Skin of body (tissue), 3 donors: ENCODE measurements at places on chromosomes 5 and 9.
A peak's percentile ranks its signal among the peaks of the same experiment; 100 is the strongest.

- DNase-seq: no peak
Observed at GRCh38 chr5:103098993-103099392, 20.9 kb downstream of the GIN1 start.

DNA sequence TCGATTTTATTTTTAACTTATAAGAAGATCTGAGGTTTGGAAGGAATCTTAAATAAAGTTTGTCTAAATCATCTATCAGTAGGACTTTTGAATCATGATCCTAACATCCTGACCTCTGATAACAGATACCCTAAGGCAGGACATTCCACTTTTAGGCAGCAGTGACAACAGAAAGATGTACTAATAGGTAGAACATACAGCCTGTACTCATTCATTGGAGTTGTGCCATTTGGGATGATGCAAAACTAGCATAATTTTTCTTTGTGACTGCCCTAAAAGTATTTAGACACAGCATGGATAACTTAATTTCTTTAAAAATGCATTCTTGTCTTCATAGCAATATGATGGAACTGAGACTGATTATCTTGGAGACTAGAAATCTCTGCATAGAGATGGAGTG is 39.7 kb downstream of the CDC42SE2 start:
- DNase-seq: no peak

DNA sequence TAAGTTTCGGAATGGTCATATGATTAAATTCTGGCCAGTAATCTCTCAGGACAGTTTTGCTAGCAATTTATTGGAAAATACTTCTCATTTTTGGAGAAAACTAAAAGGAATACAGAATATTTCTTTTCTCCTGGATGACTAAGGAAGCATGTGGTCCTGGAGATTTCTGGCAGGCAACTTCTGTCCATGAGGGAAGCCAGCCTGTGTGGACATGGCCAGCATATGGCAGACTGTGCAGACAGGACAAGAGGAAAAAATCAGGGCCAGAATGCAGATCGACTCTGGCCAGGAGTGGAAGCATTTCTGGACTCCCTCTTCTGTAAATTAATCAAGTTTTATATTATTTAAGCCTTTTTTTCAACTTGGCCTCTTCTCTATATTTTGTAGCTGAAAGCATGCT is 100.4 kb upstream of the CDH18 start:
- no peak for DNase-seq

GRCh38 chr5:54862036-54862435 is 123.4 kb downstream of the ESM1 start:
- no peak for DNase-seq

- no peak for DNase-seq
Observed at GRCh38 chr5:141908796-141909195, 14.9 kb upstream of the DELE1 start.

DNA sequence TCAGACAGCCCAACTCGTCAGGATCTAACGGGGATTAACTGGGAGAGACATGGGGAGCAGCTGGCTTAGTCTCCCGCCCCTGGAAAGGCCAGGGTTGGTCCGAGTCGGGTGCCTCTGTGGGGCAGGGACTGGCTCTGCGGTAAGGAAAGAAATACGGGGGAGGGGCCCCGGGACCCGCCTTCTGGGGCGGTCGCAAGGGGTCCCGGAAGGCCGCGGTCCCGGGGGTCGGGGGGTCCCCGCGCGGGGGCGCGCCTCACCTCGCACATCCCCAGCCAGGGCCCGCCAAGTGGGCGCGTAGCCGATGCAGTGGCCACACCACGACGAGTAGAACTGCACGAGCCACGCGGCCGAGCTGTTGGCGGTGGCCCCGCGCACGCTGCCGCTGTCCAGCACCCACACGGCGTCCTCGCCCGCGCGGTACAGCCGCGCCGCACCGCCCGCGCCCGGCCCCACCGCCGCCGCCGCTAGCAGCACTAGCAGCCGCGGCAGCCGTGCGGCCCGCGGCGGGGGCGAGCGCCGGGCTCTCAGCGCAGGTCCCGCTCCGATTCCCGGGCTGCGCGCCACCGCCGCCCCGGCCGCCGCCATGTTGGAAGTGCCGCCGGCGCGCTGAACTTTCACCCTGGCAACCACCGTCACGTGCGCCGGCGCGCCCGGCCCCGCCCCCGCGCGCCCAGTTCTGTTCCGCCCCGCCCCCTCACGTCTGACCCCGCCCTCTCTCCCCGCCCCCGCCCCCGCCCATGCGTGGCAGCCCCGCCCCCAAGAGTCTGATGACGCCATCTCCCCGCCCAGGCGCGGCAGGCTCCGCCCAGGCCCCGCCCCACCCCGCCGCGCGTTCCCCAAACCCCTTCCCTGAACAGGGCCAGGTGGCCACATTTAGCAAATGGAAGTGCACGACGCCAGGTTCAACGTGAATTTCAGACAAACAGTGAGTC is at the start of gene QSOX2:
QSOX2 (minus strand) TSS at position 594 of the 932 bp plus-strand sequence; CDS start at position 585, 9 bp downstream.
- DNase-seq: peak; percentile 57

GRCh38 chr5:60490597-60491166 is 209.3 kb downstream of the DEPDC1B start:
- no peak for DNase-seq

DNA sequence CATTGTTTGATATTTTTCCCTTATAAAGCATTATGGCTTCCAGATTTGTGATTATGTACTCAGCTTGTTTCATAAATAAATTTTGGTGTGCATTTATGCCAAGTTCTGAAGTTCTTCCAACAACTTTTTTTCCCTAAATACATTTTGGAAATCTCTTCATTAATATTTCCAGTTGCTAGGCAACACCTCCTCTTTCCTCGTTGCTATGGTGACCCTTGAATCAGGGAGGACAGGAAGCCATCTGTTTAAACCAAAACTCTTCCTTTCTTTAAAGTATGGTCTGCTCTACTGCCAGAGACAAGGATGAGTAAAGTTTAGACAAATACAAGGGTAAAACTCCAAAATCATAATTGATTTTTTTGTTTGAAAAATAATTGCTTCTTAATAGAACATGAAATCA is 779.3 kb downstream of the CDH9 start:
- no peak for DNase-seq

DNA sequence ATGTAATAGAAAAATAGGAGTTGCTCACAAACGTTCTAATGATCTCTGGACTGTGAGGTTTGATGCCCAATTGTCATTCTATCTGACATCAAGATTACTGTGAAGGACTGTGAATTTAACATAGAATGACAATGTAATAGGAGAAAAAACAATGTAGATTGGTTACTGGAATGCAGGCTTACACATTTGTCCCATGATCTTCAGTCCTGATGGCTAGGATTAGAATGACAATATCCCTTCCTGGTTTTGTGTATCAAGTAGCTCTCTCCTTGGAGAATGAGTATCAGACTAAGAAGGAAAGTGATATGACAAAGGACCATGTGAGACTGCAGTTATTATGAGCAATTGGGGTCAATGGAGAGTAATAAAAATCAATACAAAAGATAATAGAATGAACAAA is 862.2 kb upstream of the C9orf72 start:
- no peak for DNase-seq

- DNase-seq: no peak
Observed at GRCh38 chr9:14343261-14344031, 29.5 kb upstream of the NFIB start.

GRCh38 chr5:150516011-150516410 is 8.1 kb downstream of the NDST1 start:
- DNase-seq: peak; percentile 14

DNA sequence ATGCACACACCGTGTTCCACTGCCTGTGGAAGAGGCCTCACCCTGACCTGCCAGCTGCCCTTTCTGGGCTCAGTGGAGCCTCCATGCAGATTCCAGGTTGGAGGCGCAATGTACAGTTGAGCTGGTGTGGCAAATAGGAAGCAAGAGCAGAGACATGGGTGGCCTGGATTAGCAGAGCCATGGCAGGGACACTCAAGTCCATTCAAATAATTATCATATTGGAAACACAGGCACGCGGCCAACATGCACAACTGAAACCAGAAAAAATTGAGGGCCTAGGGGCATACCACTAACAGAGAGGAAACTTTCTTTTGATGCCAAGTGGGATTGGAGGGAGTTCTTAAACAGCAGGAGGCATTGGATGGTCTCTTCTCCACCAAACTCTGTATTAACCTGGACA is 35.8 kb downstream of the OTULINL start:
- DNase-seq: no peak

- DNase-seq: peak; percentile 78
Observed at GRCh38 chr5:35483191-35483590, 134.5 kb upstream of the SPEF2 start.

DNA sequence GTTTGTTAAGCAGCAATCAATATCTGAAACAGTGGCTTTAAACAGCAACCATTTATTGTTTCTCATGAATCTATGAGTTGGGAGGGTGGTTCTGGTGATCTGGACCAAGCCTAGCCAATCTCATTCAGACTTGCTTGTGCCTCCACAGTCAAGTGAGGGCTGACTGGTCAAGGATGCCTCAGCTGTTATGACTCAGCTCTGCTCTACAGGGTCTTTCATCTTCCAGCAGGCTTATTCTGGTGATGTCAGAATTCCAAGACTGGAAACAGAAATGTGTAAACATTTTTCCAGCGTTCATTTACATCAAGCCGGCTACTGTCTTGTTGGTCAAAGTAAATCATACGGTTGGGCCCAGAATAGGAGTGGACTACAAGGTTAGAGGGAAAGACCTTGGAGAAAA is 2.5 kb upstream of the PIP5K1B start:
- no peak for DNase-seq

DNA sequence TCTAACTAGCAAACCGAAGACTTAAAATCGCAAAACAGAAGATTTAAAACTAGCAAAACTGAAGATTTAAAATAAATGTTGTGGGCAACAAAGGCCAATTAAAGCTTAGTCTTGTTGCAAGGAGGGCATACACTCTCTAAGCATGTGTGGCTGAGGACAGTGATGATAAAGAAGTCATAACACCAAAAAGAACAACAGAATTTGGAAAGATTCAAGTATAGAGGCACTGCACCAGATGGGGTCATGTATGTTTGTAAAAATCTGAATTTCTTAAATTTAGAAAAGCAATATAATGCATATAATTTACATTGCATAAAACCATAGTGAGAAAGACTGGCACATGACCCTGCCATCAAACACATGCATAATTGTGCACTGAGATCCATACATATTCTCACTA is 743.8 kb downstream of the TAF11L14 start:
- DNase-seq: no peak

DNA sequence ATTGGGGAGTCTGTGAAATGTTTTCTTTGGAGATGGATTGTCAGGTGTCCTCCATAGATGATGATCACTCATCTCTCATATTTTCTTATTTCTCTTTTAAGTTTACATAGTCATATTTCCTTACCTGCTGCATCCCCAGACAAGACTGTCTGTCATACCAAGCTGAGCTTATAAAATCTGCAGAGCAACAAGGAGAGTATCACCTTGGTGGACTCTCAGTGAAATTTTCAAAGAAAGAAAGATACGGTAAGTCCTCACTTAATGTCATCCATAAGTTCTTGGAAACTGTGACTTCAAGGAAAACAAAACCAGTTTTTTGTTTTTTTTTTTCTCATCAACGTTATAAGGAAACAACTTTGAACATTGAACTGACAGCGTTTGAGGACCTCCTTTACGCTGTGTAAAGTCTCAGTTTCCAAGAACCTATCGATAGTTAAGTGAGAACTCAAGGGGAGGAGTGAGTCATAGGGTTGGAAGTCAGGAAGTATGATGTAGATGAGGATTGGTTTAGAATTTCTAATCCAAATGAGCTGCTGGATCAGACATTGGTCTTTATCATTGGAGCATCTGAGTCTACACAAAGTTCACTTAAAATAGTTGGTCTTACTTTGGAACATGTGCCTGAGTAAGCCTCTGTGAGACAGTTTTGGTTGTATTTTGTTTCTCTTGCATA is 45.5 kb downstream of the SPIN1 start:
- DNase-seq: no peak

DNA sequence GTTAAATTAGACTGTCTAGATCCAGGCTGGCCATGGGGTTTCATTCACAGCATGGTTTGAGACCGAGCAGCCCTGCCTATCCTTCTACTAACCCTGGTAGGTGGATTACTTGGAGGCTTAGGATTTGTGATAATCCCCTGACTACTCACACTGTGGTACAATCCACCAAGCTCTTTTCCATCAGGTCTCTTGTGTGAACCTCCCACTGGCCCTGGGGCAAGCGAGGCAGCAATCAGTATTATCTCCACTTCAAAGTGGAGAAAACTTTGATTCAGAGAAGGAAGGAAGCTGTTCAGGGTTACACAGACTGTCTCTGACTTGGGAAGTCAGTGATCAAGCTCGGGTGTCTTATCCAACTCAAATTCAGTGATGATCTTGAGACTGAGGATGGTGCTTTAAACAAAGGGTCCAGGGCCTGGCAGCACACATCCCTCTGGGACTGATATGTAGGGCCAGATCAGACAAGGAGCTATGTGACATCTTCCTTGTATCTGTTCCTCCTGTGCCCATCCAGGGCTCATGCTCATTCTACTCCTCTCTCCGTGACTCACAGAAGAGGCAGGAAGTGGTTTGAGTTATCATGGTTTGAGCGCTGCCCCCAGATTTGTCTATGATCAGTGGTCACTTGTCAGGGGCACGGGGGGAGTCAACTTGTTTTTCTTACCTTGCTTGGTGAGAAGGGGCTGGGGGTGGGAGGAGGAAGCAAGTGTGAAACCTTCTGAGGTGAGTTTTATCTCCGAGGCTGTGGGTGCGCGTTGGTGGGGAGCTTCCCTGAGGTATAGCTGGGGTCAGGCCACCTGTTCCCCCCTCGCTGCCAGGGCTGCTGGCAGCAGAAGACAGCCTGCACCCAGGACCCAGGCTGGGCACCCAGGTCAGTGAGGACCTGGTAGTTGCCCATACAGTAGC is 48.6 kb downstream of the RGS3 start:
- no peak for DNase-seq

DNA sequence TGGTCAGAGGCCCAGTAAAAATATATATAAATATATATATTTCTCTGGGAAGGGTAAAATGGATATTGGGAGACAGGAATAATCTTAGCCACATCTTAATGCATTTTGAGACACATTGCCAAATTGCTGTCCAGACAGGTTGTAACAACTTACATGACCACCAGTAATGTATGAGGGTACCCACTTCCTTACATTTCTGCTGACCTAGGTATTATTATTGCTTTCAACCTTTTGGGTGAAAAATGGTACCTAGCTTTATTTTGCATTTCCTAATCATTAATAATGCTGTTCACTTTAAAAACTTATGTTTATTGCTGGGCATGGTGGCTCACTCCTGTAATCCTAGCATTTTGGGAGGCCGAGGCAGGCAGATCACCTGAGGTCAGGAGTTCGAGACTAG is 61.5 kb downstream of the MEGF10 start:
- no peak for DNase-seq

- no peak for DNase-seq
Observed at GRCh38 chr9:117705386-117705785, 1.2 kb downstream of the TLR4 start.

DNA sequence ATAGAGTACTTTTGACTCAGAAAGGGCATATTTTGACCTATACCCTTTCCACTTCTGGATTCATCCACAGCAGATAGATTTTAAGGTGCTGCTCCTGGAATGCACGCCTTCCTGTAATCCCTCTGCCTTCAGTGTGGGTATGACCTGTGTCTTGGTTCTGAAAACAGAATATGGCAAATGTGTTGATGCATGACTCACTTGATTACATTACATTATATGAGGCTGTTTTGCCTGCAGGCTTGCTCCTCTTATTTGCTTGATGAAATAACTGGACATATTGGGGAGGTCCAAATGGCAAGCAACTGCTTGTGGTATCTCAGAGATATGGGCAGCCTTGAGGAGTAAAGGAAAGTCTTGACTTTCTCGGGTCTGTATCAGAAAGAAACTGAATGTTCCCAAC is 468.6 kb downstream of the CDH18 start:
- no peak for DNase-seq
